ENCODE measurements at places on chromosomes 4 and X.

DNA sequence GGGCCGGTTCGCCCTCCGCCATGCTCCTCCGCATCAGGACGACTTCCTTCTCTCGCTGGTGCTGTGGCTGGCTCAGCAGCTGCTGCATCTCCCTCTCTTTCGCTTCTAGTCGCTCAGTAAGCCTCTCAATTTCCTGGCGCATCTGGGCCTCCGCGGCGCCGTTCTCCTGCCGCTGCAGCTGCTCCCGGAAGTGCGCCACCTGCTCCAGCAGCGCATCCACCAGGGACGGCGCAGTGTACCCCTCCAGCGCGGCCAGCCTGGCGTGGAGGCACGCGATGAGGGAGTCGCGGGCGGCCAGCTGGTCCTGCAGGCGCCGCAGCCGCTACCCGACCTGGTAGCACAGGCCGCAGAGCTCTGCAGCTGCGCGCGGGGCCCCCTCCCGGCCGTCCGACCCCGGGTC is 97.4 kb upstream of the MED14 start:
- DNase-seq, result no peak

DNA sequence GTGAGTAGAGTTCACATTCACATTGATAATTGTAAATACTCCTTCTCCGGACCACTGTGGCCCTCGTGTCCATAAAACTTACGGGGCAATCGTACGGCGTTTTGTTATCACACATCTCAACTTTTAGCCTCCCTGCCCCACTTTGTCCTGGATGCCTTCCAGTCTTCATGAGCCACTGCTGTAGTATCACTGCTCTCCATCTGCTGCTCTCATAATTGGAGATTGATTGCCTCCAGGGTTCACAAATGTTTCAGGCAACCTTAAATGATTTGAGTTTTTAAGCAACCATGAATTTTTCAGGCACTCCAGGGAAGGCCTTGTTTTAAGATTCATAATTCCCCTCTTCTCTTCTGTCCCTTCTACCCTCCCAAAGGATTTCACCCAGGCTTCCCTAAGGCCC is 28.4 kb downstream of the ALPK1 start:
- DNase-seq, result no peak

DNA sequence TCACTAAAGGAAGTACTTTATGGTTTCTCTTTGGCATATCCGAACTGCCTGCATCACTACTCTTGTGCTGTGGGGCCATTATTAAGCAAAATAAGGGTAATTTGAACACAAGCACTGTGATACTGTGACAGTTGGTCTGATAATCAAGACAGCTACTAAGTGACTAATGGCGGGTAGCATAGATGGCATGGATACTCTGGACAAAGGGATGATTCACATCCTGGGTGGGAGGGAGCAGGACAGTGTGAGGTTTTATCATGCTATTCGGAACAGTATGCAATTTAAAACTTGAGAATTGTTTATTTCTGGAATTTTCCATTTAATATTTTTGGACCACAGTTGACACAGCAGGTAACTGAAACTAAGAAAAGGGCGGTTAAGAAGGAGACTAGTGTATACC is 52.6 kb upstream of the CITED1 start:
- DNase-seq, result no peak

DNA sequence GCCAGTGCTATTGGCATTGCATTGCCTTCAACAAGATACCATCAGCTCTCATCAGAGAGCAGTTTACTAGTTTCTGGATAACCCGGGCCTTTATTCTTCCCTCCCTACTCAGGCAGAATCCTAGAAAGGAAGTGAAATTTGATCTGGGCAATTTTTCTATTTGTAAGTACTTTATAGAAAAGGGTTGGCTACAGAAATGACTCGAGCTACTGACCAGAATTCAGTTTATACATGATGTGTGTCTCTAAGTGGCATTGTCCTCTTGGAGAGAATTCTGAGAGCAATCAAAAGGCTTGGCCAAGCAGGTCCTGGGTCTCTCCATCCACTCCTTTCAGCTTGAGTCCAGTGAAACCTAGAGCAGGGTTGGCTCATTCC is 192.7 kb upstream of the LEF1 start:
- DNase-seq, result no peak

- DNase-seq, result no peak
These were observed 12.3 kb upstream of the SYTL5 start for GRCh38 chrX:37993837-37994619.

DNA sequence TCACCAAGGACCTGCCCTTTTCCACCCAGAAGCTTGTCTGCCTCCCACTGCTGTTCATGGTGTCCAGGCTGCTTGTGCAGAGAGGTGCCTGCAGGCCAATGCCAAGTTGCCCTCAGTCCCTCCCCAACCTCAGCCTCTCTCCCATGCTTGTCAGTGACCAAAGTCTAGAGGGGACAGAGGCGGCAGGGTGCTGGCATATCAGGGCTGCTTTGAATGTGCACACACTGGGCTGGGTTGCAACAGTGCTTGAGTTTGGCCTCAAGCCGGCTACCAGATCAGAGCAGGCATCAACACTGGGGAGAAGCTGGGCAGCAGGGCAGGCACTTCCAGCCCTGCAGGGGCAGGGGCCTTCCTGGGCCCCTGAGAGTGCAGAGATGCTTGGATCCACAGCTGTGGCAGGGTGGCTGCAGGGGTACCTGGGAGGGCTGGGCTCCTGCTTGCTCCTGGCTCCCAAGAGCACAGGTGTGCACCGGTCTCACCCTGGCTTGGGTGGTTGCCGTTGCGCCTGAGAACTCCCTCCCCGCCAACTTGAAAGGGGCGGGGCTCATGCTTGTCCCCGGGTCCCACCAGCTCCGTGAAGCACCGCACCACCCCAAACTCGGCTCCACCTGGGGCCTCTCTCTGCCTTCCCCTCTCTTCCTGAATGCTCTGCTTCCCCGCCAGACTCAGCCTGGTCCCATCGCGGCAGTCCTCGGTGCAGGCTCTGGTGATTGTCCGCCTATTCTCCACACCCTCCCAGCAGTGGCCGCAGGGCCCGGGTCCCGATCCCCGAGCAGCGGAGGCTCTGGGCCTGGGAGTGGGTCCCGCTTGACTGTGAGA is 1681.9 kb upstream of the ADGRL3 start:
- no peak for DNase-seq

GRCh38 chr4:3290476-3290875 is 2.3 kb upstream of the RGS12 start:
- no peak for DNase-seq

- DNase-seq, result no peak
These were observed 182.7 kb upstream of the FAT4 start for GRCh38 chr4:125131891-125132680.

- no peak for DNase-seq
These were observed 850.9 kb downstream of the FAM133A start for GRCh38 chrX:94524867-94525266.

- DNase-seq, result no peak
These were observed 14.2 kb downstream of the GRPR start for GRCh38 chrX:16137416-16138107.

GRCh38 chr4:128221586-128221985 is 66.0 kb downstream of the PGRMC2 start:
- DNase-seq, result no peak

DNA sequence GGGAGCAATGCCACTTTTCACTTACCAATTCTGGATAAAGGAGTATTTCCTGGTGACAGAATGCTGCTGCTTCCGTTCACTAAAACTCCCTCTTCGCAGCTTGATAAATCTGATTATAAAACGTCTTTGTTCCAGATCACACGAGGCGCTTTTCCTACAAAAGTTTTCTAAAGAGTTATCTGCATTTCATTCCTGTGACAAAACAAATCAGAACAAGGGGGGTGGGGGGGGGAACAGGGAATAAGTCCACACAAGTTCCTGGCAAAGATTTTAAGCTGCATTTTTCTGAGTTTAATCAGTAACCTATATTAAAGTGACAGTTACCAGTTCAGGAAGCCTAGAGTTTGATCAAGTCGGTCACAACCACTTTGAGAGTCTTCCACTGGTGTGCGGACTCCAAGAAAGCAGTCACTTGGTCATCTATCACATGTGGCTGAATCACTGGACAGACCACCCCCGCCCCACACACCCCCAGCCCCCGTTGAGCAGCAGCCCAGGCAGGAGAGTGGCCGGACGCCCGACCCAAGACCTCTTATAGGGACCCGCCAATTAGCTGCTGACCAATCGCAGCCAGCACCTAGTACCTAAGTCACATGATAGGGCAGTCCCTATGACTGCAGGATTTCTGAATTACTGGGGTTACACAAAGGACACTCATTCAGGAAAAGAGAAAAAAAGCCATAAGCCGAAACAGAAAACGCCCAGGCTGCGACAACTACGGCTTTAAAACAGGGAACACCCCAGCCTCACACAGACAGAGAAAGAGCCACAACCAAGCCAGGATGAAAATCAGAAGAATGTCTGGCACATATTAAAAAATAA is 569.3 kb upstream of the DIPK2B start:
- no peak for DNase-seq

GRCh38 chr4:8051644-8052043 is 107.0 kb downstream of the ABLIM2 start:
- DNase-seq, result no peak

- peak; percentile 45 for DNase-seq
These were observed 534.9 kb upstream of the FMR1 start for GRCh38 chrX:147376601-147377422.

DNA sequence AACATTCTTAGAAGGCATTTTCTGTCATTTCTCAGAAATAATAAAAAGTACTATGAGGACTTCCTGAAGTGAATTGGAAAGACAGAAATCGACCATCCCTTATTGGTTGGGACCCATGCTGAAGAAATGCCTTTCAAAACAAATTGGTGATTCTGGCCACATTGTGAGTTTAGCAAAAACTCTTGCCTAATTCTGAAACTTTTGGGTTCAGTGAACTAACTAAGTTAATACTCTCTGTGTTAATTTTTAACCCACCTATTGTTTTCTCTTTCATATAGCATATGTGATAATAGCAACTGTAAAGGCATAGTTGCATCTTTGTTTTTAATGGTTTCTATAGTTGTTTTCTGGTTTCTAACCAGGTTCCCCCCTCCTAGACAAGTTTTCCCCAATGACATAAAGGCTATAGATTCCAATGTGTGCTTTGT is 129.3 kb upstream of the FAT1 start:
- no peak for DNase-seq

DNA sequence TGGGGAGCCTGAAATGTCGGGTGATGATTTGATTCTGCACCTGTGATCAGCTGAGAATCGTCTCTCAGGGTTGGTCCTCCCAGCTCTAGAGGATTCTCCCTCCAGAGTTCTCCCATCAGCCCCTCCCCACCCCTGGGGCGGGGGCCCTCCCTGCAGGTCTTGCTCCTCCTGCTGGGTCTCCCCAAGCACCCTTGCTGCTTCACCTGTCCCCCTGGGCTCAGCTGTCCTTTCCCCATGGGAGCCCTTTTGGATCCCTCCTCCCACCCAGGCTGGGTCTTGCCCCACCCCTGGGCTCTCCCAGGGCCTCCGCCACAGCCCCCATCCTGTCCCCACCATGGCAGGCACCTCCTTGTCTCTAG is 22.2 kb downstream of the PSAPL1 start:
- no peak for DNase-seq

DNA sequence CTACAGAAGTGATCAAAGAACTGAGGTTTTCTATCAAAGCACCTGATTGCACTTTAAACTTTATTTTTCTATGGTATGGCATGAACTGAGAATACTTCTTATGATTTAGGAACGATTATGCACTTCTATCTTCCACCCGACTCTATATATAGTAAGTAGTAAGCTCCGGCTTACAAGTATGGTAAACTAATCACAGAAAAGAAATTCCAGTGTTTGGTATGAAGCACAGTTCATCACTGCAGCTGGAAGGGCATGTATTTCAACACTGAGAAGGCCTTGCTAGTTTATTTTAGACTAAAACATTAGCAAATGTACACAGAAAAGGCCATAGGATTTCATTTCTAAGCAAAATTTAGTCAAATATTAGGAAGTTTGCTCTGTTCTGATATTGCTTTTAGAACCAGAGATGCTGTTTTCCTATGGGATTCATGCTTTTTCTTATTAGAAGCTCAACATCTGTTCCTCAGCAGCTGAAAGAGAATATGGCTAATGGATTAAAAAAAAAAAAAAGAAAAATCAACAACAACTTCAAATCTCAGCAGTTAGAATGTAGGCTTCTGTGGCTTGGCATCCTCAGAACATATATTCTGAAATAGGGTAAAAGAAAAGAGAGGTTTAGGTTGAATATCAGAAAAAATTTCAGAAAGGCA is 273.5 kb downstream of the C4orf33 start:
- no peak for DNase-seq

- DNase-seq, result no peak
These were observed 7.0 kb downstream of the SLC9B1 start for GRCh38 chr4:103012551-103012950.
